ENCODE measurements at places on chromosomes 3 and 15.

- DNase-seq: no peak
Observed at GRCh38 chr15:70589221-70589620, 174.1 kb downstream of the UACA start.

DNA sequence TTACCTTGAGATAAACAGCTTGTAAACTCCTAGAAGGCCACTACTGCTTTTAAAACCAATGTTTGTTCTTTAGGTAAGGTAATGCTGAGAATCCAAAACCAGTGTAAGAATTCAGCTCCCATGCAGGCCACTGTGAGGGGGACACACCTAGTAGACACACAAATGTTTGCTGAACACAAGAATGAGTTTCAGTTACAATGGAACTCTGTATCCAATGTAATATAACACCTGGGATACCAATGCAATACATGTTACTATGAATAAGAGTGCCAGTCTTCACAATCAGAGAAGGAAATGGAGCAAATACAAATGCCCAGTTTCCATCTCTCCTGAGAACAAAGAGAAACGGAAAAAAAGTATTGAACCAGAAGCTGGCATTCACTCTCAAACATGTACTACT is 65.9 kb downstream of the IGF2BP2 start:
- no peak for DNase-seq

- no peak for DNase-seq
Observed at GRCh38 chr3:171086914-171087313, 60.4 kb upstream of the SLC2A2 start.

- DNase-seq: no peak
Observed at GRCh38 chr3:46710229-46710628, 7.4 kb downstream of the PRSS50 start.

GRCh38 chr3:122694966-122695365 is 14.3 kb downstream of the PARP14 start:
- no peak for DNase-seq

DNA sequence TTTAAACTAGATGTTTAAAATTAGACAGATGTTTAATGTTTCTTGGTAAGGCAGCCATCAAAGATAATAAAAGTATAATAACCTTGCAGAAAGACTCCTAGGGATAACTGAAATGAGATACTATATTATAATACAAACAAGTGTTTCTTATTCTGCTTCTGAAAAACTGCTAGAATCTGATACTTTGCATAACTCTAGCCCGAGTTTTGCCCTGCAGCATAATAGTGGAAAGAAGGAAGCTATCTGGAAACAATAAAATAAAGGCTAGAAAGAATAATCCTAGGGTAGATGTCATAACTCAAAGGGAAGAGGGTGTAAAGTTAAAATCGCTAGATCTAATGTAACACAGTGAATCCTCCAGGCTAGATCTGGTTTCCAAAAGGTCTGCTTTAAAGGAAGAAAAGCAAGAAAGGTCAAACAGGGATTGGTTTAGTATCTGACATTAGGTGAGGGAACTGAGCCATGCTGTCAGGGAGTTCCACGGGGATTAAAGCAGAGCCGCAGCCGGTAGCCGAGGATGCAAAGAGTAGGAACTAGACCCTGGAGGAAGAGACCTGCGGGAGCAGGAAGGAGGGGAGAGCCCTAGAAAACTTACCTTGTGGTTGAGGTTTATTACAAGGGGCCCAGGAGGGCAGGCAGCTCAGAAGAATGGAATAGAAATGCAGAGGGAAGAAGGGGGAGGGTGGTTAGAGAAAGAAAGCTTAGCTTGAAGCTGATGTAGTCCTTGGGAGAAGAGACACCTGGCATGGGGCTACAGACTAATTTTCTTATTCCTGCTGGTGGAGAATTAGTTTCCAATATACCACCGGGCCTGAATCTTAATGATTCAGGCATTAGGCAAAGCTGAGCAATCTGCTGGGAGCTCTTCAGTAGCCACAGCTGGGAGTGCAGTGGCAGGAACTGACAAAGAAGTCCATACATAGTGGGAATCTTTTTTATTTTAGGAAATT is 46.1 kb upstream of the TUSC7 start:
- no peak for DNase-seq

DNA sequence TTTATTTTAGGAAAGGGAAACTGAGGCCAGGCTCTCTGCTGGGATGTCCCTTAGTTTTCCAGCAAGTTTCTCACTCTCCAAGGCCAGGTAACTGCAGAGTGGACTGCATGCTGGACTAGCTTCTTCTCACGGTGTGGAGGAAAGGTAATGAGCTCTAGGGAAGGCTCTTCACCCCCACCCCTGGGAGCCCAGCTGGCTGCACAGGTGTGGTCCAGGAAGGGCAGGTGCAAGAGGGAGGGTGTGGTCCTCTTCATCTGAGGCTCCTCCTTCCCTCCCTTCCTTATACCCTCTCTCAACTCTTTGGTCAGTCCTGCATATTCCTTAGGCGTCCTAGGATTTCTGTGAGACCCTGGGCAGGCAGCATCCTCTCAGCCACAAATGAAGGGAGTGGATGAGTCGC is 33.9 kb downstream of the RNU5B-1 start:
- no peak for DNase-seq

DNA sequence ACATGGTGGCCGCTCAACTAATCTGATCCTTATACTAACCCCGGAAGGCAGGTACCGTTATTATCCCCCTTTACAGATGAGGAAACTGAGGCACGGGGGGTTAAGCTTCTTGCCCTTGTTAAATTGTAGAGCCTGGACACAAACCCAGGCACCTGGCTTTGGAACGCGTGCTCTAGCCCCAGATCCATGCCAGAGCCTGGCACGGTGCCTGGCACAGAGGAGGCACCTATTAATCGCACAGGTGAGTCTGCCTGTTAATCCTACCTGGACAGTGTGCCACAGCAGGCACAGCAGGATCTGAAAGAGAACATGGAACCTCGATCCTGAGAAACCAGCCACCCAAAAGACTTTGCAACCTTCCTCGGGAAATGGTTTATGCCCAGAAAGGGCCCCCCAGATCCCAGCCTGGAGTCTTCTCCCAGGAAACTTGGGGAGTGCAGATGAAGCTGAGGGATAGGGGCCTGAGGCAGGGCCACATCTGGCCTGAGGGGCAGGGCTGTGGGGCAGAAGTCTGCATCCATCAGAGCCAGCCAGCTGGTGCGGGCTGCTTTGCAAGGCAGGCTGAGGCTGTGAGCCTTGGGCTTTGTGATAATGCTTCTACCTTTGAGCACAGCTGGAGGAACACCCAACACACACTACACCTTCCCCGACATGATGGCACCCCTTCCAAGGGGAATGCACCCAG is 55.3 kb upstream of the SLC6A1 start:
- no peak for DNase-seq

- DNase-seq: no peak
Observed at GRCh38 chr3:76509179-76509830, 530.6 kb upstream of the ROBO2 start.

- no peak for DNase-seq
Observed at GRCh38 chr3:141246224-141246957, 14.8 kb downstream of the PXYLP1 start.

DNA sequence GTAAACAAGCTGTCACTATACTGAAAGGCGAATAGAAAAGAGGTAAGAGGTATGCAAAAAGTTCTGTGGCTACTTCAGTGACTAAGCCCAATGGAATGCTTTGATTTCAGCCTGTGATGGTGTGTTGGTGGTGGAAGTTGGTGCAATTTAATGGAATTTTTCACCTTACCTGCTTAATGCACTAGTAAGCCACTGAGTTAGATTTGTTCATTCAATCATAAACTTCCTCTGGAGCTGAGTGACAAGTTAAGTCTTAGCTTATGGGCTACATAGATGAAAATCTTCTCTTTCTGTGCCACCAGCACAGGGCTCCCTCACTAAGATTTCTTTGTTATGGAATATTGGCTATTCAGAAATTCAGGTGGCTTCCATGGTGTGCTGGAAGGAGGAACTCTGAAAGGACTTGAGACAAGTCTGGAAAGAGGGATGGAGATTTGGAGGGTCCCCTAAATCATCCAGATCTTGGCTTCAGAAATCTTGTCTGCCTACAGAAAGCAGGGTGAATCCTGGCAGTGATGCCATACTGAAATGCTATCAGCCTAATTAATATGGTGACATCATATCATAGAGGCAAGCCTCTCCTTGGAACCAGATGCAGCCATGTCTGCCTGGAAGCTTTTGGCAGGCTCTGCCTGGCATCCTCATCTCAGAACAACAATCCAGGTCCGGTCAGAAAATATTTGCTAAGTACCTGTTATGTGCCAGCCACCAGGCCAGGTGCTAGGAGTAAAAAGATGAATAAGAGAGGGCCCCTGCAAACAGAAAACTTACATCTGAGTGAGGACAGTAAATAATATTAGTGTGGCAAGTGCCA is 8.1 kb upstream of the GAP43 start:
- DNase-seq: no peak

- DNase-seq: no peak
Observed at GRCh38 chr15:80945605-80946004, 44.0 kb downstream of the MESD start.

DNA sequence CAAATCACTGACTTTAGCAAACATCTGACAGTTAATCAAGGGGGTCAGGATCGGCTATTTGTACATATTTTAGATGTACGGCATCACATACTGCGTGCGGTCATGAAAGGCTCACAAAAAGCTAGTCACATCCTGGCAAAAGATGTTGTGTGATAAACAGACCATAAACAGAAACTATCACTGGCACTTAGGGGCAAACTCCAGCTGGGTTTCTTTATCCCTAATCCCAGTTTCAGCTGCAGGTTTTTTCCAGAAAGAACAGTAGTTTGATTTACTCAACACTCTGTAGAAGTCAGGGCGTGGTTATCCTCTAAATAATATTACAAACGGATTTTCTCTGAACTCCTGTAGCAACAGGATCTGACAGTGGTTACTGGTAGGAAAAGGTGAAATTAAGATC is 112.4 kb upstream of the BHLHE40 start:
- DNase-seq: peak; percentile 43

DNA sequence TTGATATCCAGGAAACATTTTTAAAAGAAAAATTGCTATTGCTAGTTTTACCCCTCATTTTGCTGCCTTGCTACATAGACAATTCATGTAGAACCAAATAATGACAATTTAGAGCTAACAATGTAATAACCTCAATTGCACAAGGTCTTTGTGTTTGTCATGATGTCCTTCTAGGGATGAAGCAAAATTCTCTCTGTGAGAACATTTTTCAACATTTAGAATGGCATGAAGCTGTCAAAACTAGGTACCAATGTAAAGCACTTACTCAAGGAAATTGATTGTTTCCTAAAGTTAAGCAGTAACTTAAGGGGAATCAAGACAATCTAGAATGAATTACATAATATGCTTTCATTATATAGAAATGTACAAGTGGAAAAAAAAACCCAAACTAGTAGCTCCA is 7.9 kb upstream of the FGF7 start:
- no peak for DNase-seq

DNA sequence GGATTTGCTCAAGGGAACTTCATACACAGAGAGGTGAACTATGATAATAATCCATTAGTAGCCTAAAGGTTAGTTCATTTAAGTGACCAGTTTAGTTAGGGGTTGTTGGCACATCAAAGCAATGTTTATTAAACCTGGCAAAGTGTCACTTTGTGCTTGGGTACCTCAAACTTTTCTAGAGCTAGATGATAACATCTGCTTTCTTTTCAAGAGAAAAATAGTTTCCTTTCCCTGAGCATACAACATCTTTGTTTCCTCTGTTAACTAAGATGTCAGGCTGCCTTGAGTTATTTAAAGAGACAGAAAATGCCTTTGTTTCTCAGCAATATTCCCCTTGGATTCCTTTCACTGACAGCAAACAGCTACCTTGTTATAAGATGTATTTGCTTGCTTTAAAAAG is 26.7 kb upstream of the SMAD3 start:
- DNase-seq: no peak

DNA sequence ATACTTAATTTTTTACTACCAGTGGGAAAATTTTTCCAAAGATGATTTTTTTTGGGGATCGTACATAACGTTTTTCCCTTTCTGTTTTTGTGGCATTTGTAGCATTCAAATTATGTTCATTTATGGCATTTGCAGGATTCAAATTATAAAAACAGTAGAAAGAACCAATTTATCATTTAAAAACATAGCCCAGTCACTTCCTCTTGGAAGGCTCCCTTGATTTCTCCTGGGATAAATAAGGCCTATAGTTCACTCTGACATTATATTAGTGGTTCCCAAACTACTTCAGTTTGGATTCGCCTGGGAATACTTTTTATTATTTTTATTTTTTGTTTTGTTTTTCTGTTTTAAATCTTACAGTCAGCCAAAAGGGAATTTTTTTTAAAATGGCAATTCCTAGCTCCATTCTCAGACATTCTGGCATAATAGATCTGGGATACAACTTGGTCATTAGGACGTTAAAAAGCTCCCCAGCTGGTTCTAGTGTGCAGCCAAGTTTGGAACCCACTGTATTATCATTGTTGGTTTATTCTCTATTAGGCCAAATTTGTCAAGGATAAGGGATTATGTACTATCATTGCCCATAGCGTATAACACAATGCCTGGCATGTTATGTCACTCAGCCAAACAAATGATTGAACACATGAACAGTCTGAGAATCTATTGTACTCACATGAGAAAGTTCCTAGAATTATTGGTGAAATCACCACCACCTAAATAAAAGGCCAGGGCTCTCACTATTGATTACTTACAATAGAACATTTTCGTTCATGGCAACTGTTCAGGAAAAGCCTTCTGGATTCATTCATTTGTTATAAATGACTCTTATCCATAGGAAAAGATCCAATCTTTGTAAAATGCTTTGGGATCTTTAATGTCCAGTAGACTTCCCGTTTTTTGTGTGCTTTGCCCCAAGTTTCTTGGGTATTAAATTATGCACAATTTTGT is 28.9 kb downstream of the RARB start:
- no peak for DNase-seq

- no peak for DNase-seq
Observed at GRCh38 chr3:182947888-182948287, 32.5 kb downstream of the DCUN1D1 start.

GRCh38 chr3:136862617-136863322 is 762 bp downstream of the NCK1 start:
- peak; percentile 20 for DNase-seq

- no peak for DNase-seq
Observed at GRCh38 chr3:183233966-183234365, 19.1 kb upstream of the B3GNT5 start.

DNA sequence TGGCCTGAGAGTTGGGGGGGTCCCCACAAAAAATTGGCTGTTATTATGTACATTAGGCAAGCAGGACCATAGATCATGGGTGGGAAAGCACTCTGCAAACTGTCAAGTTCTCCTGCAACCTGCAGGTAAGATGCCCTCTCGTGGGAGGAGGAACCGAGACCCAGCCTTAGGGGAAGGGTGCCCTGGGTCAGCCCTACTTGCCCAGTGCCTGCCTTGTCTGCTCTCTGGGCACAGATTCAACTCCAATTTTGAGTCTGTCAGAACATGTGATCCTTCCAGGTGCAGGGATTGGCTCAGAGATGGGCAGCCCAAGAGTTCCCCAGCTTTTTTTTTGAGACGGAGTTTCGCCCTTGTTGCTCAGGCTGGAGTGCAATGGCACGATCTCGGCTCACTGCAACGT is 99.2 kb downstream of the PLXNA1 start:
- DNase-seq: no peak

GRCh38 chr15:65421360-65422215 is 1.2 kb downstream of the IGDCC4 start:
- DNase-seq: no peak
